ENCODE measurements at places on chromosomes 5 and 9.

DNA sequence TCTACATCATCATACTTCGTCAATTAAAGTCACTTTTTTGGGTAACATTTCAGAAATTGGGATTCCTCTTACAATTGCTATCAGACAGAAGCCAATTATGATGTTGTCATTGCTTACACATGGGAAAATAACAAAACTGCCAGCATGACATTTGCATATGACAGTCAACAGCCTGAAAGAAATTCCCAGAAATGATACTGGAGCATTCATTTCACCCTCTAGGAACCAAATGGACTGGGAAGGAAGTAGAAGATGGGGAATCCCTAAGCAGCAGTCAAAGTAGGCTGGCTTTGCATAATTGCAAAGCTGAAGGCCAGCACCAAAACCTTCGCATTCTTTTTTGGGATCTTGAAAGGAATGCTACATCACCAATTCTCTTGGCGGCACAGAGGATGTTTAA, 10.7 kb downstream of the HMGCS1 start:
- no peak for DNase-seq

- DNase-seq, result no peak
These were observed 2.3 kb upstream of the NKX2-5 start for GRCh38 chr5:173237143-173237874.

DNA sequence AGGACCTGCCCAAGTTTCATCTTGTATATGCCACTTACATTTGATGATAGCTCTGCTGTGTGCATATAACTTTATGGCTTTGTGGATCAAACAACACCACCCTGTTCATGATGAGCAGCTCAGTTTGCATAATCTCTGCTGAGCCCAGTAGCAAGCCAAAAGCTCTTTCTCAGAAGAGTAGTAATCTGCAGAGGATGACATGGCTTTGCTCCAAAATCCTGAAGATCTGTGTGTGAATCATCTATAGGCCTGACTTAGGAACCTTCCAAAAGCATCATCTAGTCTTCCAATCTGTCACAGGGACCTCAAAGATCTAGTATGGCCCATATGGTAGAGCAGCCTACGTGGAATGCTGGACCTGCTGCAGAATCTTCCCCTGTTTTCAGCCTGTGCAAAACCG, 394.6 kb downstream of the PSAT1 start:
- DNase-seq, result no peak

- no peak for DNase-seq
These were observed 39.1 kb downstream of the DENND4C start for GRCh38 chr9:19269582-19269981.

GRCh38 chr9:88775559-88775958, 215.7 kb upstream of the S1PR3 start:
- no peak for DNase-seq

- no peak for DNase-seq
These were observed 3.6 kb upstream of the ZNF131 start for GRCh38 chr5:43117092-43117491.

GRCh38 chr5:663436-664342, 29.5 kb downstream of the TPPP start:
- DNase-seq, result no peak

DNA sequence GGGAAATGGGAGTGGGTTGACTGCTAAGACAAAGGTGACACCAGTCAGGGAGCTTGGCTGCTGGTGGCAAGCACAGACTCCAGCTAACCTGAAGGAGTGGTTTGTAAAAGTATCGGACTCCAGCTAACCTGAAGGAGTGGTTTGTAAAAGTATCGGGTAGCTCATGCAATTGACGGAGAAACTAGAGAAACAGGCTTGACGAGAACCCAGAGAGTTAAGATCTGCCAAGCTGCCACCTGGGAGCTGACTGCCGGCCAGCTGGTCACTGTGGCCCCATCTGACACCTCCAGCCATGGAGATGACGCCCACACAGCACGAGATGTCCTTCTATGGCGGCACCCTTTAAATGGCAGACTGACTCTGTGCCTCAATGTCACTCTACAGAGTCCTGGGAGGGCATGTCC, 28.3 kb upstream of the CRB2 start:
- no peak for DNase-seq

- no peak for DNase-seq
These were observed 117.0 kb upstream of the CXCL14 start for GRCh38 chr5:135695656-135696313.

DNA sequence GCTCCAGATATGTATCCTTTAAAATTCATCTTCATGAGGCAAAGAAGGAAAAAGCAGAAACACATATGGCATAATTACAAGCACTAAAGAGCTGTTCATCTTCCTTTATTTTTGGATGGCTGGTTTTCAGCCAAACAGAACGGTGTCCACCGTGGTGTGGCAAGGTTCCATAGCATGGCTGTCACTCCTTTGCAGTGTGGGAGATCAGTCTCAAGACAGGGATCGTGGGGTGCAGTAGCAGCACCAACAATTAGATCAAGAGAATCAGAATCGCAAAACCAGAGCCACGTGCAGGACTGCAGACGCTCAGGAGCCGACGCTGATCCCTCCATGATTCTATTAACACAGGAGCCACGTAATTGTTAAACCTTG, 79.5 kb downstream of the SEMA4D start:
- no peak for DNase-seq

GRCh38 chr5:32604800-32605765, 19.7 kb downstream of the SUB1 start:
- DNase-seq, result no peak

GRCh38 chr5:137761566-137761965, 7.4 kb upstream of the HNRNPA0 start:
- DNase-seq, result no peak

DNA sequence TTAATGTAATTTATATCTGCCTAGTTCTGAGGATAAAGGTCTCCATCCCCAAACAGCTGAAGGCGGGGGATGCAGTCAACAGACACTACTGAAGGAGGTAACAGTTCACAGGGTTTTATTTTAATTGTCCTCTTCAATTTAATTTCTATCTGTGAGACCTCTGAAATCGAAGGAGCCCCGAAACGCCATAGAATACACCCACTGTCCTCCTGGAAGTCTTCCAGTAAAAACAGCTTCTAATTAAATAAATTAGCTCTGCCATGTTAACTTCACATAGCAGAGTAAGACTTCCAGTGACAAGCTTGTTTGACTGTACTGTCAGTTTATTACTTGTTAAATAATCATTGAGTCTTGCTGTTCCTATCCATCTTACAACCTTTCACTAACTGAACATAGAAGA, 193.5 kb downstream of the SEC61B start:
- no peak for DNase-seq

DNA sequence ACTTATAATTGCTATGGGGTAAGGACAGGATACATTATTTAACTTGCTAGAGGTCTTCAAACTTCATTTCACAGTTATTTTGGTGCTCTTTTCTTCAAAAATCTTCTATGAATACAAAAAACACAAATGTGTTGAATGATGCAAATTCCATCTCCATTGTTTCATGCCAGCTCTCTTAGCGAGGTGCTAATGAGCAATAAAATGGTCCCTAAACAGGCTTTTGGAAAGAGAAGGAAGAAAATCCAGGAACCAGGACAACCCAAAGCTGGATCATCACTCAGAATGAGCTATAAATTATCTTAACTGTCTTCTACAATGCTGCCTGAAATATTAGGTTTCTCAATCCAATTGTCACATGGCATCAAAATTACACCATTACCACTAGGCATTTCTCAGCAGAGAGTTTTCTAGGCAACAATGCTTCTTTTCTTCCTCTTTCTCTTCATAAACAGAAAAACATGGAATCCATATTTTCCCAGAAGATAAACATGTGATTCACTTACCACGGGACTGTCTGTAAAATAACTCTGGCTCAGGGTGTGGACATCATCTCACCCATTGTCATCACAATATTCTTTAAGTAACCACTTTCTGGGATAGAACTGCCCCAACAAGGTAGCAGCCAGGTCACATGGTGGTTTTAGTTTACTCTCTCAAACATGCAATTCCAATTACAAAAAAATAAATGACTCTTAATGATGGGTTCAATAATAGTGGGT, 249.4 kb downstream of the NPR3 start:
- no peak for DNase-seq

GRCh38 chr9:29066141-29066640, 1492.9 kb upstream of the C9orf72 start:
- DNase-seq, result no peak

DNA sequence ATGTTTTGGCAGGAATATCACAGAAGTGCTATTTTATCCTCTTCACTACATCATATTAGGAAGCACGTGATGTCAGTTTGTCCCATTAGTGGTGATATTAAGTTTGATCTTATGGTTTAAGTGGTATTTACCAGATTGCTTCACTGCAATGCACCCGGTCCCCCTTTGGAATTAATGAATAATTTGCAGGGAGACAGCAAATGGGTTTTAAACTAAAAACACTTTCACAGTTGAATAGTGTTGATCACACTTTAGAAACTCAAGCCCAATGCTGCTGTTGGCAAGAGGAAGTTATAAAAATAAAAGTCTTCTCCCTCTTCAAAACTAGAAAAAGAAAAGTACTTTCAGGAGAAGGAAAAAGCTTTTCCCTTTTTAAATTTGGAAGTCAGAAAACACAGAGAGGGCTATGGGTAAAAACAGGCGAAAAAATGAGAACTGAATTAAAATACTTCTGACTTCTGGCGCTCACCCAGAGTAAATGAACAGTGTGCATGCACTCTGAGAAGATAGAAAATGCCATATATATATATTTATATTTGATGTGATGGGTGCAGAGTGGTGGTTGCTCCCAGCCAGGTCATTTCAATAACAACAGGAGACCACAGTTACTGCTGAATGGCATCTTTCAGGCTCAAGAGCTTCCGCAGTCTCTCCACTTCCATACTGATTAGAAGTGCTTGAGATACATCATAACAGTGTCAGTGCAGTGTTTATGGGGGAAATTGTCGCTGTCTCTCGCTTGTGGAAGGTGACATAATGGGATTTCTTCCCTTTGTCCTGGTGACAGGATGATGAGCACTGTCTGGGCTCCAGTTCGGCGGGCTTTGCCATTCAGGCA, 278.0 kb downstream of the ZSWIM6 start:
- no peak for DNase-seq

DNA sequence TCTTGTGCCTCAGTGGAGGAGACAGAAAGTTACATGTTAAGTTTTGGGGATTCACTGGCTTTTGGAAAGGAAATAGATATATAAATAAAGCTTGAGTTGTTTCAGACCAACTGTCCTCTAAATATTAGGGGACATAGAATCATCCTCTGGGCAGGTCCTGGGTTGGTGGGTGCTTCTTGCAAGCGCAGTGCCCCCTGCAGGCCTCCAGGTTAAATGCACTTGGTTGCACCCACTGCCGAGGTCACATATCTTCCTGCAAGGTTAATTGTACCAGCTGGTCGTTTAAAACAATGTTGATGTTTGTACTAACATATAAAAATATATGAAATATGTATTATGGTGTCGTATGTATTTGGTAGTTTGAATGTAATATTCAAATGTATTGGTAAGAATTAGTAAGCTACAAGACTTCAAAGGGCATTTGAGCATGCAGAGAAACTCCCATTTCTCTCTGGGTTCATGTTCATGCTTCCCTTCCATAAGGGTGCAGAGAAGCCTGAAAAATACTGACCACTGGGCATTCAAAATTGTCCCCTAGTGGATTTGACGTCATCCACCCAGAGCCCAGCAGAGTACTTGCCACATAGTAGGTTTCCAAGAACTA, 87.0 kb downstream of the ZNF618 start:
- no peak for DNase-seq

- no peak for DNase-seq
These were observed 20.3 kb downstream of the WHRN start for GRCh38 chr9:114484854-114485443.

DNA sequence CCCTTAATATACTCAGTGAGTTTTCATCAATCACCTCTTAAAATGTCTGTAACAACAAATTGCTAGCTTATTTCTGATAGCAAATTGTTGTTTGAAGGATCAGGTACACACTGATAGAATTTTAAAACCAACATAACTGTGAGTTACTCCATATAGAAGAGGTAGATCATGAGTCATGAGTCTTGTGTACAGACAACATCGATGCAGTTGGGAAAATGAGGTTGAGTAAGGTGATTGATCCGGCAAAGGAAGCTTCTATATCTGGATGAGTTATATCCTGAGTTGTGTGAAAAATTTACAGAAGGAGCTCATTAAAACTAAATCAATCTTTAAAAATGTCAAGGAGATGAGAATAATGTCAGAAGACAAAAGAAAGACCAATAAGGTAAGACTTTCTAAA, 604.6 kb upstream of the RGMB start:
- DNase-seq, result no peak

DNA sequence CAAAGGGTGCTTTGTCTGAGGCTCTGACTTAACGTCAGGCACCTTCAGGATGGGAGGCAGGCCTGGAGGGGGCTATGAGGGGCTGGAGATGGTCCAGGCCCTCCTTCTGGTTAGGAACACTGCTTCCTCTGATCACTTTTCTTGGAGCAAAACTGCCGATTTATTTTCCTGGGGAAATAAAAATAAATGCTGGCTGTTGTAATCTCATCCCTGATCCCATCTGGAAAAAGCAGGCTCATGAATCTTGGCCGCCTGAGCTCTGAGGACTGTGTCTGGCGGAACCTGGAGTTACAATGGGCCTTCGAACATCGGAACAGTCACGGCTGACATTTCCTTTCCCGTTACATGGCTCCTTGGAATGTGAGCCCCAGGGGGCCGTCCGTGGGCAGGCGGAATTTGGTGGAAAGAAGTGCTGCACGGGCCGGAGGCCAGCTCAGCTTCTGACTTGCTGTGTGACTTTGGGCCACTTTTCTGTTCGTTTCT, 157.8 kb downstream of the RGS3 start:
- no peak for DNase-seq

DNA sequence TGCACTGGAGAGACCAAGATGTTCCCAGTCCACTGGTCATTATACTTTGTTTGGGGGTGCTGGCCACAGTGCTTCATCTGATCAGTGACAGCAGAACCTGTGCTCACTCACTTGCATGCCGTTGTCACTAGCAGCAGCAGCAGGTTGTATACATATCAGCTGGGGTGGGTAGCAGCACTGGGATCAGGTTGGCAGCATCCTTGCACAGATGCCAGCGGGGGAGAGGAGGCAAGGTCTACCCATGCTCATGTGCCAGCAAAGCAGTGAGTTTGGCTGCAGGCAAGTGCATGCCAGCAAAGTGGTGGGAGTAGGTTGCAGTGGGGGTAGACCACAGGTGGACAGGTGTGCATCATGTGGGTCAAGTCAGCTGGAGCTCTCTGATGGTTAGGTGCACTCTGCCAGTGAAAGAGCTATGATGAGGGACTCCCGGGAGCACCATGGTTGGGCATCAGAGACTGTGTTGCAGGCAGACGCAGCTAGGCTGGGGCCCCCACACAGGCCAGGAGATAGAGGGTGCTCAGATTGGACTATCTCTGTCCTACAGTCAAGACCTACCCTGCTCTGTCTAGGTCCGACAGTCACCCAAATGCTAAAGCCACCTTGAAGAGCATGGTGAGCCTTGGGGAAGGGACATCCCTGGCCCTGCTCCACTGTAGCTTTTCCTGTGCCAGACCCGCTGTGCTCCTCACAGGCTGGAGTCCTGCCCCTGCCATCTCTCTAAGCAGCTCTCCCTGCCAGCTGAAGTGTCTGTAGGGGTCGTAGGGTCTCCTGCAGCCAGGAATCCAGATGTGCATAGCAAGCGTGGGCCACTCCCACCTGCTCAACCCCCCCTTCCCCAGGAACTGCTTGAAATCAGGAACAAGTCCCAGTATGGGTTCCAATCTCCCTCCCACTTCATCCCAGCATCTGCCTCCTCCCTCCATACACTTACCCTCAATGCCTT, 119.8 kb downstream of the RNF180 start:
- no peak for DNase-seq
